ENCODE measurements at places on chromosomes 7 and 10. TPM values are rescaled to one million over a fixed set of nuclear protein-coding genes. Genes with fewer than 3 reads are reported as not detected.

- no peak for DNase-seq
Measured at GRCh38 chr10:112843623-112844022, 106.4 kb upstream of the TCF7L2 start.

DNA sequence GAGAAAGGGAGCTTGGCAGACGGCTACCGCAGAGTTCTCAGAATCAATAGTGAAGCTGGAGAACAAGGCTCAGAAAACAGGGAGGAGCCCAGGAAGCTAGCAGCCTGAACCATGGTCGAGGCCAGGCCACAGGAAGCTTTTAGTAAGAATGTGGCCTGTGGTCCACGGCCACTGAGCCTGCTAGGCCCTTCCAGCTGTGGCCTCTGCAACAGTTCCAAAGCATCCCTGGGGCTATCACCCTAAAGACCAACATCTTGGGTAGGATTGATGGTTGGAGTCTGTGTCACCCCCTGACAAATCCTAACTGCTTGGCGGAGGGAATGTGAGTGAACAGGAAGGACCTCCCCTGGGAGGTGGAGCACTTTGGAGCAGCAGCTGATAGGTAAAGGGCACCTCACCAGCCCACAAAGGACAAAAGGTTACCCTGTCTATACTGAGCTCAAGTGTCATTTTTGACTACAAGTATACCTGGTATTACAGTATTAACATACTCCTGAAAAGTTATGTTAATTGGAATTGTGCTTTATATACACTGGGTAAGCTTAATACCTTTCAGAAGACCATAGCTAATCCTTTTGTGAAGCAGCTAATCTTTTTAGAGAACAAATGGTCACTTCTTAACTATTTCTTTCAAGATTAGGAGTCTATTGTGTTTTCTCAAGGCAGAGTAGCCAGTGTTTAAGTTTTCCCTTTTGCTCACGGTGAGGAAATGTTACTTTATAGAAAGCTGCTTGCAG lies 18.7 kb downstream of the PTPRE start:
- DNase-seq, result no peak

FOXP2 gene
- 14.9 TPM for total RNA-seq

DNA sequence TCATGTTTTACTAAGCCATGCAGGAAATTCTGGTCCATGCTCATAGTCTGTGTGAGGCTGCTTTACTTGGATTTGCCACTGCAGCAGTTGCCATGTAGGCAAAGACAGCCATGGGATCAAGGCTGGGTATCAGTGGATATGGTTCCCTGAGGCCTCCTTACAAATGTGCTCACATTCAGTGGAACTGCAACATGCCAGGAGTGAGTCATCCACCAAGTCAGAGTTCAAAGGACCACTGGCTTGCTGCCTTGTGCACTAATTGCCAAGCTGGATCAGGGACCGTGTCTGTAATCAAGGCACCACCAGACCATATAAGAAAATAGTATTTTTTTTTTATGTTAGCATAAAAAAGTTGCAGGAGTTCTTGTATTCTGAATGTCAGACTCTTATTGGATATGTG lies 101.0 kb downstream of the CDCA7L start:
- no peak for DNase-seq

- no peak for DNase-seq
Measured at GRCh38 chr10:91622601-91623000, 10.3 kb downstream of the PPP1R3C start.

GRCh38 chr7:75984130-75985008 lies 10.0 kb downstream of the TMEM120A start:
- no peak for DNase-seq

- DNase-seq, result no peak
Measured at GRCh38 chr10:132494866-132495630, 42.5 kb upstream of the INPP5A start.

- no peak for DNase-seq
Measured at GRCh38 chr7:105367458-105367857, 21.3 kb downstream of the SRPK2 start.

DNA sequence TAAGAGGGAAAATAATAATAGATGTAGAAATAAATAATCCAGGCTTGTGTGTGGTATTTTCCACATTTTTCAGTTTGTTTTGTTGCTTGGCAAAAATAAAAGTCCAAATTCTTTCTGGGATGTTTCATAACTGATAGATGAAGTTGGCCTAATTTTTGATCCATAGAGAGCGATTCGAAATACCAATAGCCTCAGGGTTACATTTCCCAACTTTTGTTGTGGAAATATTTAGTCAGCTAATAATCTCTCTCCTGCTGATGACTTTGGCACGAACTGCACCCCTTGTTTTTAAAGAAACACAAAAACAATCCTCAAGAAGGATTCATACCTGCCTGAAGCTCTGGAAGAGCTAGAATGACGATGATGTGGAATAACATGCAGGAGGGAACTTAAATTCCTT lies 483.2 kb downstream of the ADRA2A start:
- no peak for DNase-seq

ODAD2 gene
- 1.1 TPM for total RNA-seq

- no peak for DNase-seq
Measured at GRCh38 chr10:86899132-86899531, 58.3 kb downstream of the MMRN2 start.

MPLKIP gene
- 29.2 TPM for total RNA-seq

GRCh38 chr7:143418681-143419458 lies 10.2 kb upstream of the EPHA1 start:
- DNase-seq, result no peak

DNA sequence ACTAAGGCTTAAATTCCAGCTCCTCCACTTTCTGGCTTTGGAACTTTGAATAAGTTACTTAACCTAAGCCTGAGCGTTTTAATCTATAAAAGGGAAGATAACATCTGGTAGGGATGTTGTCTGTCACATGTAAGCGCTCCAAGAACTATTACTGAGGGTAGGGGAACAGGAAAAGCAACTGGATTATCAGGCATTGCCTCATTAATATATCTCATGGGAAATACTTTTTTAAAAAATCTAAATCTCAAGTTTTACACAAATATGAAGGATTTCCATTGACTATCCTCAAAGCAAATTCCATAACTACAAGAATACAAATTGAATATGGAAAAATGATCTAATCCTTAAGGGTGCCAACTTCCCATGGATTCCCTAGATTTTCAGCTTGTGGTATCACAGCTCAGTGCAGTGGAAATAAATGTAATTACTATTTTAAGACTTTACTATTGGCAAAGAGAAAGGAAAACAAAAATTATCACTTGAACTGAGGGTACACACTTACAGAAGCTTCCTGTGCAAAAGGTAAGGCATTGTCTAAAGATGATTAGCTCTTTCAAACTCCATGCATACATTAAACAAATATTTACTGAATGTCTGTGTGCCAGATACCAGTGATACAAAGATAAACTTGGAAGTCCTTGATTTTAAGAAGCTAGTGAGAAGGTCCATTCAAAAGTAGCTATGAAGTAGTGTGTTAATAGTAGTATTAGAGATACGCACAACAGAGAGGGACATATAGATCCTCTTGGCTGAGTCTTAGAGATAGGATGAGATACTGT lies 38.4 kb downstream of the NT5C2 start:
- no peak for DNase-seq

DNA sequence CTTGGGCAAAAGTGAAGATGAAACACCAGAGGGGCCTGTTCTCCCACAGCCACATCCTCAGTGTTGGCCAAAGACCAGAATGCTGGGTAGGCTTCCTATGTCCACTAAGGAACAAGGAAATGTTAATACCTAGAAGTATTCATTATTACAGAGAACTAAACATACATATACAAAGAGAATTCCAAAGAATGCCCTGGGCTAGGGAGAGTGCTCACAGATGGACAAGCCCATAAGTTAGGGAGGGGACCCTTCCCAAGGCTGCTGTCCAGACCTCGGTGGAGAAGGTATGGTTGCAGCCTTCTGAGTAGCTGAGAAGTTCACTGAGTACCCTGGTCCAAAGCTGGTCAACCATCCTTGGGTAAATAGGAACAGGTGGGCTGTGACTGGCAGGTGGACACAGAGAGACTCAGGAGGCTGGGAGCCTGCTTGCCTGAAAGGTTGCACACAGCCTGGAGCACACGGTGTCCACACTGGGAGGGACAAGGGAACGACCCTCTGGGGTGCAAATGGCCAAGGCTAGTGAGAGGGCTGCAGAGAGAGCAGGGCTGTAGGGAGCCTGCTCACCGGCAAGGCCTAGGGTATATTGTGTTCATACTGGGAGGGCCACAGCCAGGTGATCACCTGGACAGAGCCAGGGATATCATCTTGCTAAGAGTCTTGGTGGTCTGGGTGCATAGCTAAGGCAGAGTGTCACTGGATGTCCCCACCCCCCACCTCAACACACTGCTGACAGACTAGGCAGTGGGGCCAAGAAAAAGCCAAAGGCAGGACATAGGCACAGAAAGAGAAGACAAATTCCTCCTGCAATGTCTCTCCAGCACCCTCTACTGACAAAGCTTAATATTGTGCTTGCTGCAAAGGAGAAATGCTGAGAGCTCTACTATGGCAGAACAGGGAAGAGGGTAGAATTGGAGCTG lies 40.3 kb downstream of the CPVL start:
- DNase-seq, result no peak

FOXI2 gene
- total RNA-seq, result not detected

GRCh38 chr7:131653418-131654248 lies 97.2 kb upstream of the PODXL start:
- DNase-seq, result no peak

GRCh38 chr10:60093317-60093716 lies 187.0 kb upstream of the CCDC6 start:
- no peak for DNase-seq

- no peak for DNase-seq
Measured at GRCh38 chr10:72173262-72173618, 42.6 kb upstream of the ANAPC16 start.

SLC26A3 gene
- total RNA-seq, result 1,687 TPM

FKBP6 gene
- not detected for total RNA-seq

IFIT2 gene
- total RNA-seq, result 6.9 TPM

- no peak for DNase-seq
Measured at GRCh38 chr10:70007116-70007820, 45.4 kb upstream of the MACROH2A2 start.

DNA sequence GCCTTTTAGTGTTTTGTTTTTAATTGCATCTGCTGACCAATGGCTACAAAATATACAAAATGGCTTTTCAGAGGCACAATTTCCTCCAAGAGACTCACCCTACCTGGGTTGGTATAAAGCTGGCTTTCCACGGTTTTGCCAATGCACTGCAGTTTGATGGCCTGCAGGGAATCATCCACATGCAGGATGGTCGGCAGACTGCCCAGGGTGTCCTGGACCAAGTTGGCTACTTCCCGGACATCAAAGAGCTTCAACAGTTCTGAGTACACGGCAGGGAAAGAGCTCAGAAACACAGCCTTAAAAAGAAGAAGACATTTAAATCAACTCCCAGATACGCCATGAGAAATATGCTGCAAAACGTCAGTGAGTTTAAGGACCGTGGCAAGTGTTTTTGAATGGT lies 301.0 kb upstream of the IMMP2L start:
- DNase-seq, result no peak

DNA sequence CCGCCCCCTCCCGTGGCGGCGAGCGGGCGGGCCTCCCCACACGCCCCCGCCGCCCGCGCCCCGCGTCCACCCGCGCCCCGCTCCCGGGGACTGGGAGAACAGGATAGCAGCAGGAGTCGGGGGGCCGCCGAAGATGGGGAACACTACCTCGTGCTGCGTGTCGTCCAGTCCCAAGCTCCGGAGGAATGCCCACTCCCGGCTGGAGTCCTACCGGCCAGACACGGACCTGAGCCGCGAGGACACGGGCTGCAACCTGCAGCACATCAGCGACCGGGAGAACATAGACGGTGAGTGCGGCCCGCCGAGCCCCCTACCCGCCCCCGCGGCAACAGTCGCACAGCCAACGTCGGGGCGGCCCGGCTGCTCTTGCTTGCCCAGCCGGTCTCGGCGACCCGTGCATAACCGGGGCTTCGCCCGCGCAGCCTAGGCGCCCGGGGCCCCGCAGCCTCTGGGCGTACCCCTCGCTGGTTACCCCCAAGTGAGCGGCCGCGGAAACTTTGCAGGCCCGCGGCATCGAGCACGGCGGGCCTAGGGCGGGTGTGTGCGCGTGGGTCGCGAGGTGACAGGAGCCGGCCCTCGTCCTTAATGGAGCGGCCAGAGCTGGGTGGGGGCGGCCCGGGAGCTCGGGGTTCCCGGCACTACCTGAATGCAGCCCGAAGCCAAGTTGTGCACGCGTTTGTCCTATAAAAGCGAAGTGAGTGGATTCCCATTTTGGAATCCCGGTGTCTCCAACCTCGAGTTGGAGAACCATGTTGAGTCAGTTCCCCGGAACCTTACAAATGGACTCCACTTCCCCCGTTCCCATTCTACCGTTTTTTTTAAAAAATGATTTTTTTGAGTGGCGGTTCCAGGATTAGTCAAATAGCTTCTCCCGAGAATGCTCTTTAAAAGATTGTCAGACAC lies 863 bp downstream of the CCNY start:
- peak; percentile 39 for DNase-seq

DNA sequence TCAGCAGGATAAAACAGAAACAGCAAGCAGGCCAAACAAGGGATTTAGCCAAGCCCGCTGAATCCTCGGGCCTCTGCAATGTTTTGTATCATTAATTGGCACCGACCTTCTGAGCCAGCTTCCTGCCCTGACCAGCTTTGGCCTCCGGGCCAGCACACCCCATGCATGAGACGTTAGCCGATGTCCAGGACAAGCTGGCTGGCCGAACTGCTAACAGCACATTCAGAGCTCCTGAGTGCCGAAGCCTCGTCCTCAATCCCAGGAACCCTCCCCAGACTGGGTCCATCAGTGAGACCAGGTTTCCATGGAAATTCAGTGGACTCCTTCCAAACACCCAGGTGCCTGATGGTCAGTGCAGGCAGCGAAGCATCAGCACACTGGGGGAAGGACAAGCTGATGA lies 134.3 kb upstream of the PFKP start:
- DNase-seq, result no peak

- peak; percentile 46 for DNase-seq
Measured at GRCh38 chr10:132972986-132973902, 30.9 kb upstream of the CFAP46 start.

DNA sequence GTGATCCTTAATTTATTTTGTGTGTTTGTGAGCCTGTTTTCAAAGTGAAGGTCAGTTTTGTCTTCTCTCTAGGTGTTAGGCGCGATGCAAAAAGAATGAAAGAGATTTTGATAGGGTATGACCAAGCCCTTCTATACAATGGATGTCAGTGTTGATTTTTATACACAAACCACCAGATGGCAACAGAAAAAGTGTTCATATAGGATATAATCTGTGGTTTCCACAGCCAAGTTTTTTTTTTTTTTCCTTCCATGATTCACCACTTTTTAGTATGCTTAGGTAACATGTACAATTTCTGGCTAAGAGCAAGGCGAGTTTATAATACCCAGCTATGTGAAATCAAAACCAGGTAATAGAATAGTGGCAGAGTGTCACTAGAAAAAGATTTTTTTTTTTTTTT lies 8.1 kb downstream of the SDK1 start:
- no peak for DNase-seq

- peak; percentile 76 for DNase-seq
Measured at GRCh38 chr10:97543025-97543546, 29.5 kb upstream of the ANKRD2 start.

- DNase-seq, result no peak
Measured at GRCh38 chr10:67934336-67934735, 49.9 kb downstream of the SIRT1 start.

GRCh38 chr7:107453388-107453787 lies 16.5 kb upstream of the GPR22 start:
- no peak for DNase-seq

AKR1C1 gene
- 28.4 TPM for total RNA-seq

CDHR3 gene
- total RNA-seq, result 18.4 TPM

- DNase-seq, result no peak
Measured at GRCh38 chr7:127889677-127890076, 141.6 kb downstream of the LRRC4 start.

TRIM50 gene
- not detected for total RNA-seq

- DNase-seq, result no peak
Measured at GRCh38 chr10:59177836-59178235, 1.4 kb downstream of the PHYHIPL start.

PPA1 gene
- 166 TPM for total RNA-seq
